Stimulated activated CD8-positive, alpha-beta memory T cell treated with anti-CD3 and anti-CD28 coated beads, Interleukin-7, amount 100 ng/mL, for 24 hours (primary cell): ENCODE measurements at places on chromosomes 3 and 15.

- no peak for DNase-seq
Measured at GRCh38 chr3:10004506-10004905, 17.9 kb upstream of the EMC3 start.

DNA sequence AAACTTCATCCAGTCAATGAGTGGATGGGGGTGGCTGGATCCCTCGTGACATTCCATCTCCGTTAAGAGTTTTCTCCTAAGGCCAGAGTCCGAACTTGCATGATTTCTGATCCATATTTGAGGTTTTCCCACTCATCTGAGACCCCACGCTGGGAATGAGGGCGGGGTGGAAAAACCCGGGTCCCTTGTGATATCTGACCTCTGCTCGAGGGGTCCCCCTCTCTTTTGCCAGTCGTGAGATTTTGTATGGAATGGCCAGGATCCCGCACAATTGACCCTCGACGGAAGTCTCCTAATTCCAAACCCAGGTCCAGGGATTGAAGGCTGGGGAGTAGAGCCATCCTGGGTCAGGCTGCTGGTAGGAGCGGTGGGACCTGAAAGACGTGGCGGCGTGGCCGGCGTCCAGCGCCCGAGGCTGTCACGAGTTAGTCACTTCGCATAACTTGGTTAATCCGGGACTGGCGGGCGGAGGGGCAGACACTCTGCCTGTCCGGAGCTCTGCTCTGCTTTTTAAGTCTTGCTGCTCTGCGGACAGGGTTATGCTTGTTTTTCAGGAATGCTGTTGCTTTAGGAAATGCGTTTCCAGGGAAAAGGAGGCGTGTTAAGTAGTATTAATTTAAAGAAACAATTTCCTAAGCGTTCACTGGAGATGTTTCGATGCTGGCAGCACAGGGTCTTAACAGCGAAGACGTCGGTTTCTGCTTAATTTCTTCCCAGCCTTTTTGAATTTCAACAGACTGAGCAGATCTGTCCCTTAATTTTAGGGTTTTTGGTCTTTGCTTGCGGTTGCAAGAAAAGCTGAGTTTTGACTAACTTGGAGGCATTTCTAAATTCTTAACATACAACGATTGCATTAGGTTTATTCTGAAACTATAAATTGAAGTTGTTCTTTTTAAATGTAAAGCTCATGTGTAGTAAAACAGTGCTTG lies 69.7 kb upstream of the LRRFIP2 start:
- peak; percentile 18 for DNase-seq

- peak; percentile 81 for DNase-seq
Measured at GRCh38 chr15:40405501-40406381, at the start of gene IVD. Gene IVD, plus strand, starts transcription at chr15:40405795. Its CDS starts 33 bp downstream, at chr15:40405828.

DNA sequence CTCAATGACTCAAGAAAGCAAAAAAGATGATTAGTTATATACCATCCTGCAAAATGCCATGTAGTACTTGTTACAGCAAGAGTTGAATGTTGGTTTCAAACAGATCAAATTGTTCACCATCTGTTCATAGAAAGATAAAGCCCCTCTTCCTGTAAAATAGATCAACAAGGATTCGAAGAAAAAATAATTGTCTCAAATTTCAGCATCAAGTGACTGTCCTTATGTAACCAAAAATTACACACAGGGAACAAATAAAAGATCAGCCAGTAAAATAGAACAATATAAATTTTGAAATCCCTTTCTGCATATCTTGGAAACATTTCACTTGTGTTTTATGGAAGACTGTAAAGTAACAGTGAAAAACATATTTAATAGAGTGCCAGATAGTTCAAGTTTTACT lies 165.1 kb upstream of the STAC start:
- DNase-seq, result no peak

- no peak for DNase-seq
Measured at GRCh38 chr3:11629716-11630115, 14.0 kb downstream of the VGLL4 start.

DNA sequence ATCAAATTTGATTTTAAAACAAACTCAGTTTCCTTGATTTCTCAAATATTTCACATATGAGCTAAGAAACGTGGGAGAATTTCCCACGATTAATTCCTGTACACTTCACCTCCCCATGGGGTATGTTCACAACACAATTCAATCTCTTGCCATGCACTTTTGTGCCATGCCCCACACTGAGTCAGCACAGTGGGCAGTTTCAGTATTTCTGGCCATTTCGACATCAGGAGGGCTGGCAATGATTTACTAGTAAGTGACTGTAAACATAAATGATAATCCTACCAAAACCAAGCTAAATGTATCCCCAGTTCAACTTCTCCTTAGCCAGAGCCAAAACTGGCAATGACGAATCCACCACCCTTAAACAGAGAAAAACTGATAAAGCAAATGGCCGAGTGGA lies 293.6 kb downstream of the FGF12 start:
- DNase-seq, result no peak

- DNase-seq, result no peak
Measured at GRCh38 chr15:42427429-42428223, 63.3 kb downstream of the ZNF106 start.

- DNase-seq, result no peak
Measured at GRCh38 chr15:53535886-53536285, 223.6 kb downstream of the WDR72 start.

GRCh38 chr3:87350367-87351199 lies 74.2 kb upstream of the POU1F1 start:
- DNase-seq, result no peak

DNA sequence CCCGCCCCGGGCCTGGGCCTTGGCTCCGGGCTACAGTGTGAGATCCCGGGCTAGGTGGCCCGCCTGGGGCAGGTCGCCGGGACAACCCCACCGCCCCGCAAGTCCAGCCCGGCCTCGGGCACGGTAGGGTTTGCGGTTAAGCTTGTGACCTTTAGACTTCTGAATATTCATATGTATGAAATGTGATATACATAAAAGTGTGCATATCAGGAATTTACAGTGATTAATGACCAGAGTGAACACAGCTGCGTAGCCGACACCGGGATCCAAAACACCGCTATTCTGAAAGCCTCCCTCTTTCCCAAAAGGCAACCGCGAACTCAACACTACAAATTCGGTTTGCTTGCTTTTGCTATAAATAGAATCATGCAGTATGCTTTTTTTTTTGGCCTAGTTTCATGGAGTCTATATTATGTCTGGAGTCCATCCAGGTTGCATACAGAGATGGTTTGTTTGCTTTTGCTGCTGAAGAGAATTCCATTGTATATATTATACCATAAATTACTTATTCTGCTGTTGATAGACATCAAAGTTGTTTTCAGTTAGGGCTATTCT lies 636 bp upstream of the SNRPA1 start:
- no peak for DNase-seq

DNA sequence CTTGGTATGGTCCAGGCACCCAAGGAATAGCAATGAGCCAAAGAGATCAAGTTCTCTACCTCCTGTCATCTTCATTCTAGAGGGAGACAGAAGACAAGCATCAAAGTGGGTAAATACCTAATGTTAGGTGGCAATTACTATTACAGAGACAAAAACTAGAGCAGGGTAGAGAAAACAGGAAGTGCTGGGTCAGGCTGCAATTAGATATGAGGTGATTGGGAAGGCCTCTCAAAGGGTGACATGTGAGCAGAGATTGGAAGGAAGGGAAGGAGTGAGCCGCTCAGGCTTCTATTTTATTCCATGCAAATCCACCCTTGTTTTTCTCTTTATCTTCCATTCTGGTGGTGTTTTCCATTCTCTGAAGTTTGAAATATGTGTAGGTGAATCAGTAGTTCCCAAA lies 37.4 kb downstream of the EBLN2 start:
- DNase-seq, result no peak

GRCh38 chr15:89370120-89370977 lies 35.7 kb upstream of the POLG start:
- DNase-seq, result no peak

DNA sequence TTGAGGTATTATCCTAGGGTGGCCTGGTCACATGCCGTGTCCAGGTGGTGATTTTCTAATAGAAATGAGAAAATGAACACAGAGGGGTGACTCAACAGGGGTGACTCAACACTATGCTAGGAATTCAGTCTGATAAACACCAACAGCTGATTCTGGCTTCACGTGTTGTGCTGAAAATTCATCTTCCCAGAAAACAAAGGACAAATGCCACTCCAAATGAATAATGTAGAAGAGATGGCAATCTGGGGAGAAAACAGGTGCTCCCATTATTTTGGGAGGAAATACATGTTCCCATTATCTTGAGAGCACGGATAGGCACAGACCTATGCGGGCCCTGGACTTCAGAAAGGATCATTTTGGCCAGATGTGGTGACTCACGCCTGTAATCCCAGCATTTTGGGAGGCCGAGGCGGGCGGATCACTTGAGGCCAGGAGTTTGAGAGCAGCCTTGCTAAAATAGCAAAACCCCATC lies 101.2 kb upstream of the MEX3B start:
- no peak for DNase-seq

DNA sequence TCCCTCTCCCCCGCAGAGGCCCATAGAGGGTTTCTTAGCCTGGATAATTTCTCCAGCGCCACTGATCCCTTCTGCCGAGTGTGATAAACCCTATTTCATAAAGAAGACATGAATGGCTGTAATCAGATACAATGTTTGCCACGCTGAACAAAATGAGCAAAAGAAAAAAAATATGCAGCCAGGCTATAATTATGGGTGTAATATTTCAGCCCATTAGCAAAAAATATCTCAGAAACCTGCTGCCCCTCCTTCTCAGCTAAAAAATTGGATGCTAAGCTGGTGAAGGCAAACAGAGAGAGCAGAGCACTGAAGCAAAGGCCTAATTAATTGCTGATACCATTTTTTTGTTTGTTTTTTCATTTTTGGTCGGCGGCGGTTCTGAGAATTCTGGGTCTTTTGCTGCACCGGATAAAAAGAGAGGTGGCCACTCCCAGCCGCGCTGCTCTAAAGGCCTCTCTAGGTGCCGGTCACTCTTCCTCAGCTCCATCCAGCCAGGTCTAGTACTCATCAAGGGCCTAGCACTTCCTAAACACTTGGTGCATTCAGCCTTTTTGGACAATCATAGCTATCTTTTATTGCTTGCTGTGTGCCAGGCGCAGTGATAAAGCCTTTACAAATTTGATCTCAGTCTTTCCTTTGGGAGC lies 128.7 kb upstream of the TLE3 start:
- DNase-seq, result no peak

- no peak for DNase-seq
Measured at GRCh38 chr3:40042752-40043443, 233.5 kb downstream of the MYRIP start.

DNA sequence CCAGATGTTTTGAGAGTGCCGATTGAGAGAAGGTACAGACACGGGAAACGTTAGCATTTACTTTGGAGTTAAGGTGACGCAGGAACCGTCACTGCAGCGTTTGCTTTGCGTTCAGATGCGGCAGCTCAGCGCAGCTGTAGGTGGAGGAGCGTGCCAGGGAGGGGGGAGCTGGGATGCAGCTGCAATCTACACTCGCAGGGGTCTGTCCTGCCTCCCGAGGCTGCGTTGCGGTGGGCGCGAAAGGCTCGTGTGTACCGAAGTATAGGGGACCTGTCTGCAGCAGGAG lies 425 bp upstream of the FYTTD1 start:
- peak; percentile 17 for DNase-seq

- peak; percentile 51 for DNase-seq
Measured at GRCh38 chr15:68817304-68818065, 3.2 kb downstream of the ANP32A start.

- DNase-seq, result no peak
Measured at GRCh38 chr3:18099611-18100010, 325.5 kb downstream of the SATB1 start.
